Stimulated activated CD4-positive, alpha-beta T cell treated with anti-CD3 and anti-CD28 coated beads, Interleukin-15, amount 100 ng/mL, for 24 hours (primary cell): ENCODE measurements at places on chromosomes 2 and 18.

DNA sequence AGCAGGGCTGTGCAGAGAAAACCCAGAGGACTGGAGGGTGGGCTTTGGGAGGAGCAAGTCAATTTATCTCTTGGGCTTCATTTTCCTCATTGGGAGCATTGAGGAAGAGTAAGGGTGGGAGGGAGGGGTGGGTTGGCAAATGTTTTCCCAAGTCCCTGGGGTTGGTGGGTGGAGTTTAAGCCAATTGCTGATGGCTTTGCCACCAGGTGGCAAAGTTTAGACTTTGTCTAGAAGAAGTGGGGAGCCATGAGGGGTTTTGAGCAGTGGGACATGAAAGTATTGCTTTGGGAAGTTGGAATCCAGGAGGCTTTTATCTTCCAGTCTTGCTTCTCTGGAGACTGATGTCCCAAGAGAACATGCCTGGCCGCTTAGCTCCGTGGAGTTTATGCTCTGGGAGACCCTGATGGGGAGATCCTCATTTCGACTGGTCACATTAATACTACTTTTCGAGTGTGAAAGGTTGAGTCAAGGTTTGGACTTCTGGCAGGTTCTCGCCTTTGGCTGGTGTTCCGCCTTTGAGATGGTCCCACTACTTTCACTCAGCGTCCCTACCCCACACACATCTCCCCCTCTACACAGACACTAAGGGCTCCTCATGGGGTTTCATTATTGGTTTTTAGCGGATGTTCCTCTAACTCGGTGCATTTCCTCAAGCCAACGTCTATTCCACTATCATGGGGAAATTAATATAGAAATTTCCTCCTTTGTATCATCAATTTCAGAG, 126.7 kb downstream of the PRKCE start:
- no peak for DNase-seq

DNA sequence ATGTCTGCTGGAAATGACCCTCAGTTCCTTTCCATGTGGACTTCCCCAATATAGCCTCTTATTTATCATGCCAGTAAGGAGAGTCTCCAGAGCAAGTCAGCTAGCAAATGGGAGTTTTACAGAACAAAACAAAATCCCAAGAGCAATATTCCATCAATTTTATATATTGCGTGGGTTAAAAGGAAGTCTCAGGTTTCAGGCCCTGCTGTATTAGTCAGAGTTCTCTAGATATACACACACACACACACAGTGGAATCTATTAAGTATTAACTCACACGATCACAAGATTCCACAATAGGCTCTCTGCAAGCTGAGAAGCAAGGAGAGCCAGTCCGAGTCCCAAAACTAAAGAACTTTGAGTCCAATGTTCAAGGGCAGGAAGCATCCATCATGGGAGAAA, 102.8 kb upstream of the MAP2 start:
- DNase-seq = no peak

DNA sequence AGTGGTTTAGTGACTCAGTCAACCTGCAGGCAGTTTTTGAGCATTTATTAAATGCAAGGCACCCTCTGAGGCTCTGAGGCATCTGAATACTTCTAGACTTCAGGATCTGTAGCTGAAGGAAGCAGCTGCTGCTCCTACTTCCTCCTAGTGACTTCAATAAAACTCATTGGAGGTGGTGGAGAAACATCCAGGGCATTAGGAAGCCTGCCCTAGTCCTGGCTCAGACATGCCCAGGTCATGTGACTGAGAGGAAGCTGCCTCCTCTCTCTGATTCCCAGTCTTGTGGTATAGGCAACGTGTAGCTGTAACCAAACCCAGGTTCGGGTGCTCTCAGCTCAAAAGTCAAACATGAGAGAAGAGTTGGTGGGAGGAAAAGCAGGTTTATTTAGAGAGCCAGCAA, 287.2 kb upstream of the GYPC start:
- no peak for DNase-seq

- peak; percentile 45 for DNase-seq
Measured at GRCh38 chr2:10042301-10043161, 819 bp upstream of the KLF11 start.

- DNase-seq = no peak
Measured at GRCh38 chr18:2302628-2303516, 268.4 kb downstream of the METTL4 start.

GRCh38 chr2:238498188-238498587, 71.5 kb downstream of the ASB1 start:
- DNase-seq = no peak
